ENCODE measurements at places on chromosomes 1 and 21.

GRCh38 chr1:76503736-76504135, 363.5 kb upstream of the ST6GALNAC5 start:
- no peak for DNase-seq

GRCh38 chr21:22993822-22994574, 1995.8 kb downstream of the NCAM2 start:
- no peak for DNase-seq

- no peak for DNase-seq
Observed at GRCh38 chr1:66399888-66400529, 133.9 kb upstream of the SGIP1 start.

GRCh38 chr1:113652771-113653170, 106.5 kb downstream of the PHTF1 start:
- DNase-seq, result no peak

DNA sequence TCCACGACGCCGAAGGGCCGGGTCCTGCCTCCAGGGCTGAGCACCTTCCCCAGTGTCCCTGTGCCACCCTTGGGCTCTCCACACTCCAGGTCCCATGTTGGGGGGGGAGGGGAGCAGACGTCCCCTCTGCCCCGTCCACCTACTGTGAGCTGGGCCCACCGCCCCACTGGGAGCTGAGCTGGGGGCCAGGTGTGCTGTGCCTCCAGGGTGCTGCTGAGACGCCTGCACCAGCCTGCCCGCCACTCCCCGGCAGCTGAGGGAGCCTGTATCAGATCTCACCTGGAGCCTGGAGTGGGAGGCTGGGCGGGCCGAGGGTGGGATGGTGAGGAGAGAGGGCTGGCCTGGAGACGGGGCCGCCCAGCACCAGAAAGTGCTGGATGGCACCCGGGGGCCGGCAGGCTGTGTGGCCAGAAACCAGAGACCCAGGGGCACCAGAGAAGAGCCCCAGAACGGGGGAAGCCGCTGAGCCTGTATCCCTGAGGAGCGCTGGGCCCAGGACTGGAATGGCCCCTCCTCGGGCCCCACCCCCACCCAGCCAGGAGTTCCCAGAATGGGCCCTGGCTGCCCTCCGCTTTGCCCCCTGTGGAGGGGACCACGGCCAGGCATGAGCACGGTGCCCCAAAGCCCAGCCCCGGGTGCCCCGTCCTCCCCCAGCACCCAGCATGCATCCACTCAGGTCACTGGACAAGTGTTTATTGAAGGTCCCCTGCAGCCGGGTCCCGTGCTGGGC, 3.4 kb downstream of the TNFRSF18 start:
- DNase-seq, result no peak

- DNase-seq, result no peak
Observed at GRCh38 chr1:112689196-112689841, 14.9 kb downstream of the MOV10 start.

DNA sequence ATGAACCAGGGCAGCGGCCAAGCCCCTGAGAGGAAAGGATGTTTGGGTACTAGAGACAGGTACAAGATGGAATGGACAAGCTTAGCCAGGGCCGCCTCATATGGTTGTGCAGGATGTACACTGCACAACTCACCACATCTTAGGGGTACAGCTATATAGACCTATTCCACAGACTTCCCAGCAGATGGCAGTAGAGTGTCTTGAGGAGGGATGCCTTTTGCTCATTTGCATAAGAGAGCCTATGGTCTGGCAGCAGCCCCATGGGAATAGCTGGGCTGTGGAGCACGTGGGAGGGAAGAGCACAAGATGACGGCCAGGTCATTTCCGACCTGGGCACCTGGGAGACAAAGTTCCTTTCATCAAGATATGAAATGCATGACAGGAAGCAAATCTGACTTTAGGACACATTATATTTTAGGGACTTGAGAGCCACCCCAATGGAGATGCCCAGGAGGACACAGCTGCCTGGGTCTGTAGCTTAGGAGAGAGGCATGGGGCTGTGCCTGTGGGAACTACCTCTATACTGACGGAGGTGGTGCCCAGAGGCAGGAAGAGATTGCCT, 215.5 kb downstream of the KCNJ6 start:
- DNase-seq, result peak; percentile 48

DNA sequence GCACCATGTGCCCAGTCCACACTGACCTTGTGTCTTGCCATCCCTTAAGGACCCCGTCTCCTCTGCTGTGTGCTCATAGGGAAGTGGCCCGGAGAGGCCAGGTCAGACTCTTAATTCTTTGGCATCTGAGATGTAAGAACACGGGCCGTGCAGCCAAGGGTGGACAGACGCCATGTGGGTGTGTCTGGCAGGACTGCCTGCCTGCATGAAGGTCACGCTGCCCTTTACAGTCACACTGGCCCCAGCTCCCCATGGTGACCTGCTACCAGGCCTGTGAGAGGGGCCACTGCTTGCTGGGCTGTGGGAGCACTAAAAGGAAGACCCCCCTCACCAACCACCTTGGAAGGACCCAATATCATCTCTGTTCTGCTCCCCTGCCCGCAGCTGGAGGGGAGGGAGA, 17.7 kb downstream of the DHRS3 start:
- DNase-seq, result no peak

- no peak for DNase-seq
Observed at GRCh38 chr1:19651141-19651737, 7.1 kb downstream of the NBL1 start.

- no peak for DNase-seq
Observed at GRCh38 chr1:81990241-81990640, 189.5 kb downstream of the ADGRL2 start.

- no peak for DNase-seq
Observed at GRCh38 chr1:21337928-21338572, 47.8 kb upstream of the ECE1 start.

DNA sequence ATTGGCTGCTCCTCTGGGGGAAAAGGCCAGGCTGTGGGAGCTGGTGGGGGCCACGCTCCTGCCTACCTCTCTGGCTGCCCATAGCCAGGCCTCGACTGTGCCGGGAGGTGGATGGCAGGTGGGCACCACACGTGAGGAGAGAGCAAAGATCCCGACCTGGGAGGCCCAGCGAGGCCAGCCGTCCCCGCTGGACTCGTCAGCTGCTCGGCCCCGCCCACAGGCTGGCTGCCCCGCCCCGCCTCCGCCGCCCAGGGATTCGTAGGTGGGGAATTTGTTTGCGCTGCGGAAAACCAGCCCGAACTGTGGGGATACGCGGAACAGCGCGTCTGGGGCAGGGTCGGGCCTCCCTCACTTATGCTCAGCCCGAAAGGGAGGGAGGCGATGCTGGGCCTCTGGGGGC, 31.7 kb downstream of the TP73 start:
- no peak for DNase-seq

- DNase-seq, result no peak
Observed at GRCh38 chr1:156497743-156498431, 2.7 kb downstream of the MEF2D start.

GRCh38 chr1:27544834-27545233, 54.9 kb upstream of the WASF2 start:
- DNase-seq, result no peak

- DNase-seq, result no peak
Observed at GRCh38 chr1:175857756-175858155, 114.4 kb upstream of the TNR start.

GRCh38 chr21:45455674-45456583, 51.0 kb downstream of the COL18A1 start:
- DNase-seq, result no peak

GRCh38 chr1:38929476-38929875, 12.2 kb downstream of the RHBDL2 start:
- DNase-seq, result no peak

GRCh38 chr1:33420870-33421775, 9.8 kb downstream of the PHC2 start:
- no peak for DNase-seq

DNA sequence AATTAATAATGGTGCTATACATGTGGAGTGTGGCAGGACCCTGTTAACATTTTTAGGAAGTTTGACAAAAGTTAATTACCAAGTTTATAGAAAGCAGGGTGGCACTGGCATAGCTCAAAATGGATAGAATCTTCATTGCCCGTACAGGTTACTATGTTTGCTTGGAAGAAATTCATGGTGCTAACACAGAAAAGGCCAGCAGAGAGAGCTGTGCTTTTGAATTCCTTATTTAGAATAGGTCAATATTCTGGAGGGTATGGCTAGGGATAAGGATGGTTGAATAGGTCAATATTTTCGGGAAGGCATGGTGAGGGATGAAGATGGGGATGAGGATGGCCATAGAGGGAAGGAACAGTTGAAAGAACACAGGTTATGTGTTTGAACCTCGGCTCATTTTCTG, 345.1 kb downstream of the LMO4 start:
- DNase-seq, result no peak

- DNase-seq, result no peak
Observed at GRCh38 chr1:106217765-106218164, 838.7 kb upstream of the PRMT6 start.

GRCh38 chr1:226046240-226046639, 16.3 kb upstream of the H3-3A start:
- DNase-seq, result no peak

DNA sequence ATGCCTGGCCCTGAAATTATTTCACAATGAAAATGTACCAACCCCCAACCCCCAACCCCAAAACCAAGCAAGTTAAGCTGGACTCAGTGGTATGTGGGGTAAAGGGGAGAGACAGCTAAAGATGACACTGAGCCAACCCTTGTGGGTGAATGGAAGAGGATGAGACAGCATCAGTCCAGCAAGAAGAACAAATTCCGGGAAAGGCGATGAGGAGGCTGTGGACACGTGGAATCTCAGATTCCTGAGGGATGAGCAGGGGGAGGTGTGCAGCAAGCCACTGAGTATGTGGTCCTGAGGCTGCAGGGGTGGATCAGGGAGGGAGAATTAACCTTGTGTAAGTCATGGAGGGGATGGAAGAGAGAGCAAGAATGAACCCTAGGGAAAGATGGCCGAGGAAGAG, 14.4 kb upstream of the ZNF362 start:
- no peak for DNase-seq

DNA sequence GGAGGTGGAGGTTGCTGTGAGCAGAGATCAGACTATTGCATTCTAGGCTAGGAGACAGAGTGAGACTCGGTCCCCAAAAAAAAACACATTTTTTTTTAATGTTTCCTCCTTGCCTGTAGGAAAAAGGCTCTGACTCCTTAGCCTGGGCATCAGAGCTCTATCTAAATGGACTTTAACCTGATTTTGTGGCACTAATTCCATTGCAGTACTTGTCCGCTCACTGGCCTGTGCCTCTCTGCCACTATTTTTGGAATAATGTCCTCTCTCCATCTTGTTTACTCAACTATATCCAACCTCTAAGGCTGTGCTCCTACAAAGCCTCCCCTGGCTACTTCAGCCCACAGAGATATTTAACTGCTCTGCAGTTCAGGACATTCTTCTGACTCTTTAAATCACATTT, 26.5 kb downstream of the METTL18 start:
- DNase-seq, result no peak

DNA sequence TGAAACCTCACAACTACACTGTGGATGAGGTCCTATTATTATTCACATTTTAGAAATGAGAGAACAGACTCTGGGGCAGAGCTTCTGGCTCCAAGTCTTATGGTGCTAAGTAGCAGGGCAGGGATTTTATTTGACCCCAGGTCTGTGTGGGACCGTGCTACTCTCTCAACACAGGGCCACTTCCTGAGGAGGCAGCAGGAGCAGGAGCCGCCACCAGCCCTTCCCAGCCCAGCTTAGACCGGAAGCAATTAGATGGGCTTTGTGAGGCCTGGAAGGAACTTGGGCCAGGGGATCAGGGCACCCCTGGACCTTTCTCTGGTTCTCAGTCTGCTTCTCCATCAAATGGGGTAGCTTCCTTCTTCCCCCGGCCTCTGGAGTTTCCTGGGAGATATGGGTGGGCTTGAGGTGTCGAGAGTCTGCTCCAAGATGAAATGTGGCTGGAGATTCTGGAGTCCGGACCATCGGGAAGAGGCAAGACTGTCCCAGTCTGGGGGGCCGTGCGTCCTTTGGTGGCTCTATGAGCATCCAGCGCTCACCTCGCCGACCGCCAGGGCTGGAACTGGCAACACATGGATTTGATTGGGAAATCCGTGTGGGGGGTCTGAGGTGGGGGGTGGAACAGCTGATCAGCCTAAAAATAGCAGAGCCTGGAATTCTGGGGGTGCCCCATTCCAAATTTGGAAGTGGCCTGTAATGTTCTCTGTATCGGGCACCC, 136.8 kb downstream of the FOXD2 start:
- DNase-seq, result no peak

DNA sequence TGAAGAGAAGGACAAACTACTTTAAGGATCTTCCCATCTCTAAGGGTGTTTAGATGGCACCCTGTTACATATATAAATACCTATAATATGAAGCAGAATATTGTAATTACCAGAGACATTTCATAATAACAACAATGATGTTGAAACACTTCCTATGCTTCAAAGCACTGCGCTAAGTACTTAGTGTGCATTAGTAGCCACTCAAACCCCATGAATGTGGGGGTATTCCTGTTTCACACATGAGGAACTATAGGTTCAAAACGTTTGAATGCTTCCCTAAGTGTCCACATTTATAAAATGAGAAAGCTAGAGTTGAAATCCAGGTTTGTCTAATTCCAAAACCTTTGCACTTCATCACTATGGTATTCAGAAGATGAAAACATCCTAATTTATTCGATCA, 18.5 kb upstream of the OR10J5 start:
- DNase-seq, result no peak

GRCh38 chr1:156152628-156153027, 757 bp upstream of the SEMA4A start:
- DNase-seq, result no peak

DNA sequence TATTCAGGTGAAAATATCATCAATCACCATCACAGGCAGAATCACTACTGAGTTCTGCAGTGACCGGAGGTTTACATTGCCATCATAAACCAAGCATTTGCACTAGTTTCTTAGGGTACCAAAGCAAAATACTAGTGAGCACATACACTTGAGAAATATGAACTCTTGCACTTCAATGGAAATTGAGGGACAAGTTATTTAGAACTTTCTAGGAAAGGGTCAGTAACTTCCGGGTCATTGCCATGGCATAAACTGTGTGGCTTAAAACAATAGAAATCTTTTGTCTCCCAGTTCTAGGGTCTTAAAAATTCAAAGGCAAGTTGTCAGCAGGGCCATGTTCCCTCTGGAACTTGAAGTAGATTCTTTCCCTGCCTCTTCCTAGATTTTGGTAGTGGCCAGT, 197.5 kb downstream of the ZC3H11B start:
- DNase-seq, result no peak

- DNase-seq, result no peak
Observed at GRCh38 chr1:221419513-221420095, 322.3 kb downstream of the DUSP10 start.

- peak; percentile 68 for DNase-seq
Observed at GRCh38 chr1:35854989-35855700, 27.9 kb upstream of the AGO1 start.

DNA sequence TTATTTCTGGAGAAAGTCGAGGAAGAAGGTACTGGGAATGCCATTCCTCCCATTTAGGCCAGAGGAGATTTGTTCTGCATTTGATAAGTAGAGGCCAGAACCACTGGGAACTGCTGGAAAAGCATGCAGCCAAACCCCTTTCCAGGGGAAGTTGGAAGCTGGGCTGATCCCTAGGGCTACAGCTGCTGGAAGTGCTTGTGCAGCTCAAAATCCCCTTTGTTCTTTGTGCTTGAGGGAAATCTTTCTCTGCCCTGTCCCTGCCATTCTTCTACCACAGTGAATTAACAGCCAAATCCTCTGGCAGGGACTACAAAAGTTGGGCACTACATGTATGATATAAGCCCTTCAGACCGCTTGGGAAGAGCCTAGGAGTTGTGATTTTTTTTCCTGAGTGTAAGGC, 734.1 kb downstream of the LRRIQ3 start:
- no peak for DNase-seq
